ENCODE measurements at places on chromosomes 11 and 22. TPM values are rescaled to one million over a fixed set of nuclear protein-coding genes. Genes with fewer than 3 reads are reported as not detected.

Gene NCAPD3
- 9.0 TPM for total RNA-seq

Gene YPEL4
- total RNA-seq = 1.7 TPM

Gene UPK3A
- not detected for total RNA-seq

Gene RIMBP3B
- not detected for total RNA-seq

Gene RPUSD4
- 21.3 TPM for total RNA-seq

Gene PKNOX2
- total RNA-seq = 0.51 TPM

Gene PRCP
- total RNA-seq = 66.3 TPM

Gene SLCO2B1
- not detected for total RNA-seq

Gene JHY
- total RNA-seq = 7.3 TPM

Gene FAM181B
- total RNA-seq = not detected

Gene MMP11
- total RNA-seq = 18.2 TPM

Gene ANKRD42
- total RNA-seq = 22.0 TPM

Gene PMM1
- total RNA-seq = 29.4 TPM

Gene INPP5J
- 0.13 TPM for total RNA-seq

Gene ETS1
- 61.0 TPM for total RNA-seq

Gene CABP7
- not detected for total RNA-seq

Gene CNTF
- 3.9 TPM for total RNA-seq

Gene THY1
- total RNA-seq = 1,197 TPM

Gene UCP3
- 0.11 TPM for total RNA-seq

Gene MOV10L1
- not detected for total RNA-seq

Gene GPR83
- total RNA-seq = not detected

Gene BACE1
- total RNA-seq = 40.5 TPM

Gene OR52I2
- total RNA-seq = not detected

Gene FREY1
- total RNA-seq = not detected
